NCI-H187 treated with DMSO at 0.1 percent for 48 hours (cell line): ENCODE measurements at places on chromosomes 1 and 21.

GRCh38 chr1:205571747-205572146 is 60.1 kb downstream of the ELK4 start:
- no peak for DNase-seq

GRCh38 chr1:244854865-244855578 is 9.3 kb downstream of the HNRNPU start:
- no peak for DNase-seq

DNA sequence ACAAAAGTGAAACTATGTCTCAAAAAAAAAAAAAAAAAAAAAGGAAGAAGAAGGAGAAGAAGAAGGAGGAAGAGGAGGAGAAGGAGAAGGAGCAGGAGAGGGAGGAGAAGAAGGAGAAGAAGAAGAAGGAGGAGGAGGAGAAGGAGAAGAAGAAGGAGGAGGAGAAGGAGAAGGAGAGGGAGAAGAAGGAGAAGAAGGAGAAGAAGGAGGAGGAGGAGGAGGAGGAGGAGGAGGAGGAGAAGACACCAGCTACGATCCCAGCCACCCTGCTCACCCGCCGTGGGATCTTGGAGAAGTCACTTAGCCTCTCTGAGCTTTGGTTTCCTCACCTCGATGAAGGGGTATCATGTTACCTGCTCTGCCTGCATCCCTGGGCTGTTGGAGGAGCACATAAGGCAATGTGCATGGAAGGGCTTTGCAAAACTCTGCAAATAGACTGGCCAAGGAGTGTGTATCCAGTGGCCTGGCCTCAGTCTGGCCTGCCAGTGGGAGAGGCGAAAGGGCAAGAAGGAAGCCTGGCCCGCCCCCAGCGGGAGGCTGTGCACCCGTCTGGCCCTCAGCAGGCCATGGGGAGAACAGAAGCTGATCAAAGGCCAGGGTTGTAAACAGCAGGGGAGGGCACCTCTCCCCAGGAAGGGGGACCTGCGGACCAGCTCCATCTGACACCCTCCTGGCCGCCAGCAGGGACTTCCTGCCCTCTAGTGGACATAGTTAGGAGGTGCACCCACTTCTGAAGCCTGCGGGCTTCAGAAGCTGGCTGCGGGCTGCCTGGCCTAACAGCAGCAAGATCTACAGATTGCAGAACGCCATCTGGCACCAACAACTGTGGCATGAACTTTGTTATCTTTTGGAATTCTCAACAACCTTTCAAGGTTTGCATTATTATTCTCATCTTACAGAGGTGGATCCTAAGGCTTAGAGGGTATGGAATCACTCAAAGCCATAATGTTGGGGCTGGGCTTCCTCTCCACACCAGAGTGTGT is 19.2 kb upstream of the CDK18 start:
- DNase-seq, result peak; percentile 83

DNA sequence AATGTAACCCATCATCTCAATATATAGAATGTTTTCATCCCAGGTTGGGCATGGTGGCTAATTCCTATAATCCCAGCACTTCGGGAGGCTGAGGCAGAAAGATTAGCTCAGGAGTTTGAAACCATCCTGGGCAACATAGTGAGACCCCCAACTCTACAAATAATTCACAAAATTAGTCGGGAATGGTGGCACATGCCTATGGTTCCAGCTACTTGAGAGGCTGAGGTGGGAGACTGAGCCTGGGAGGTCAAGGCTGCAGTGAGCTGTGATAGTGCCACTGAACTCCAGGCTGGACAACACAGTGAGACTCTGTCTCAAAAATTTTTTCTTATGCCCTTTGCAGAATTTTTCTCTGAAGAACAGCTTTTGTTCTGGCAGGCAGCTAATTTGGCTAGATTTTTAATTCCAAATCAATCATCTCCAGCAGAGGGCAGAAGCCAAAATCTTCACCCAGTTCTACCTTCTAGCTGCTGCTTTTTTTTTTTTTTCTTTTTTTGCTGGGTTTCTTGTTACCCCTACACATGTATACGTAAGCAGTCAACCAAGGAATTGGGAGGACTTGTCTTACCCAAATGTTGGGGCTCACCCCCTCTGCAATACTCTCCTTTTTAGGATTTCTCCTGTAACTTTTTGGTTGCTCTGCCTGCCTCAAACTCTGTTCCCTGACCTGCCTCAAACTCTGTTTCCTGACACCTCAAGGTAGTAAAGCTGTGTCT is 2.7 kb upstream of the RAD54L start:
- DNase-seq, result no peak

DNA sequence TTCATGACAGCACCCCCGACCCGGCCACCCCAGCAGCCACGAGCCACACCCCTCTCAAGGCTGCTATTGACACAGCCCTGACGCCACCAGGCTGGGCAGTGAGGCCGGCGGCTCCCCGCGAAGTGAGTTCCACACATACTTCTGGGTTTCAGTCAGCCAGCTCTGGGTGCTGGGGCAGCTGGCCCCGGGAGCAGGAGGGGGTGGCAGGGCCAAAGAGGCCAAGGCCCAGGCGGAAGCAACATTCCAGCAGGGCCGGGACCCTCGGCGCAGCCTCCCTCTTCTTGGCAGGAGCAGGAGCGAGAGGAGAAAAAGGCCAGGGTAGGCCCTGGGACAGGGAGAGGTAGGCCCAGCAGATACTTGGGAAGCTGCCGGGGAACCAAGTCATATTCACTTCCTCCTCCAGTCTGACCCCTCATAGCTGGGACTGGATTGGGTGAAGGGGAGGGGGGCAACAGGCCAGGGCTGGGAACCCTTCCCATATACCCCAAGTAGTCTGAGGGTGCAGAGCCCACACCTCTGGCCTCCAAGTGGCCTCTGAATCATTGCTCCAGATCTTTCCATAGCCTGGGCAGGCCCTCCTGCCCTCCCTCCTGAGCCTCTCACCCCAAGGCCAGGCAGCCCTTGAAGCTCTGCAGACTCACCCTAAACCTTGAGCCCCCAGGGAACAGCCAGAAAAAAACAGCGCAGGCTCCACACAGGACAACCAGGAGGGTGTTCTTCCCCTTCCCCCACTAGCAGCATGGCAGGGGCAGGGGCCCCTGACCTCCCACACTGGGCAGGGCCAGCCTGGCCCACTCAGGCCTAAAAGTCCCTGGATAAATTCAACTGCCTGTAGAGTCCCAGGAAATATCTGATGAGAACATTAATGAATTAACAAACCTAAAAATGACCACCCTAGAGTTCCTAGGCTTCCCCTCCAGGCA is 5.7 kb downstream of the HSPG2 start:
- no peak for DNase-seq
